HS-5 (cell line): ENCODE measurements at places on chromosomes 5 and 9.

- no peak for DNase-seq
Observed at GRCh38 chr9:128142061-128142460, 7.2 kb upstream of the LCN2 start.

GRCh38 chr5:17213938-17214337 is 3.5 kb upstream of the BASP1 start:
- DNase-seq, result no peak

DNA sequence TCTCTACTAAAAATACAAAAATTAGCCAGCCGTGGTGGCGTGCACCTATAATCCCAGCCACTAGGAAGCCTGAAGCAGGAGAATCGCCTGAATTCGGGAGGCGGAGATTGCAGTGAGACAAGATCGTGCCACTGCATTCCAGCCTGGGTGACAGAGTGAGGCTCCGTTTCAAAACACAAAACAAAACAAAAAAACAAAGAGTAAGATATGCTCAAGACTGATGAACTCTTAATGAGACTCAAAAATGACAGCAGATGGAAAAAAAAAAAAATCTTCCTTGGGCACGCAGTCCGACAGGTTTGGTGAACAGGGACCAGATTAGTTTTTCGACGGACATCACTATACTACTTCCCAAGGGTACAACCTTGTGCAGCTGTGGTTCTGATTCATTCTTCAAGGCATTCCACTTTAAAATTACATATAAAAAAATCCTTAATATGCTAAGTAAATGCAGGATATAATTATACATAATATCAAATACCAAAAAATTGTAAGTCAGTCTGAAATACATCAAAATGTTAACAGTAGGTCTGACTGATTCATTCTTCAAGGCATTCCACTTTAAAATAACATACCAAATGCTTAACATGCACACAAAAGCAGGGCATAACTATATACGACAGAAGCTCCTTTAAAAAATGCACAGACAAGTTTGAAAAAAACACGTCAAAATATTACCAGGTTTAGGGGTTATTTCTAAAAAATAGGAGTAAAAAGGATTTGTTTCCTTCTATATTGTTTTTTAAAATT is 12.3 kb downstream of the PSIP1 start:
- DNase-seq, result no peak

DNA sequence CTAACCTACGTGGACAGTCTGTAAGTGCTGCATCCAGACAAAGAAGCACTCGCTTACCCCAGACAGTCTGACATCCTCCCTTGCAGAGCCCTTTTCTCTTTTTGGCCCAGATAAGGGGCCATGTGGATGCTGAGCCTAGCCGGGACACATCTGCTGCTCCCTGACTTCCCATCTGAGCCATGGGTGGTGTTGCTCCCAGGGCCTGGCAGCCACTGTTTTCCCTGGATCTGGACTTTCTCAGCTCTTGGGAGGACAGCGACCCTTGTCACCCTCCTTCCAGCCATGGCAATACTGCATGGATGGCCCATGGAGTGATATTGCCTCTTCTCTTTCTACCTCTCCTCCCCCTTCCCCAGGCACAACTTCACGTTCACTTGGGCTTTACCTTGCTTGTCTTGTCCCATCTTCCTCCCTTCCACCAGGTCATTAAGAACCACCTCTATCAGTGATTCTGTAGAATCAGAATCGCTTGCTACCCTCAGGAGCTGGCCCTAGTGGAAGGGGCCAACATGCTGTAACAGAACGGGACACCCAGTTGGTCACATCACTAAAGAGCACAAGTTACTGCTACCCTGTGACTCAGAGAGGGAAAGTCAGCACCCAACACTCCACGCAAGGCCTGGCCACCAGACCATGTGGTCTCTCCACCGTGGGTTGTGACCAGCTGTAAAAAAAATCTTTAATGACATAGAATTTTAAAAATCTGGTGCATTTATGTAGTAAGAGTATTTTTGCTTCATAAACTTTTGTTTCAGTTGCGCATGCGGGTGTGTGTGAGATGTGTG is 4.4 kb downstream of the NEURL1B start:
- DNase-seq, result no peak

- no peak for DNase-seq
Observed at GRCh38 chr5:157648275-157648990, 3.8 kb downstream of the SOX30 start.

- DNase-seq, result peak; percentile 90
Observed at GRCh38 chr9:32526041-32526706, at the start of gene RIGI. Gene RIGI, minus strand, starts transcription at chr9:32526196. Its CDS starts 30 bp downstream, at chr9:32526166.

DNA sequence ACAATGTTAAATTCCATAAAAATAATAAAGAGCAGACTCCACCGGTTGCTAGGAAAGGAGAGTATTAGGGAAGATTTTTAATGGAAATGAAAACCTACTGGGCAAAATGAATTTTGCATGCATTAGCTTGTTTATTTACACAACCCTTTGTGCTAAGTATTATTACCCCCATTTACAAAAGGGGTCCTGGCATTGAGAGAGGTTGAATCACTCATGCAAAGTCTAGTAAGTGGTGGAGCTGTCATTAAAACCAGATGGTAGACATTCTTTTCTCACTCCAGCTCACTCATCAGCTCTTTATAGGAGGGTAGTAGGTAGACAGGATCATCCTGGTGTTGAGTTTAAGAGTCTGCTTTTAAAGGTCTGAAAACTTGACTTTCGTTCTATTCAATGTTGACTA is 395.1 kb downstream of the PLK2 start:
- DNase-seq, result peak; percentile 40

DNA sequence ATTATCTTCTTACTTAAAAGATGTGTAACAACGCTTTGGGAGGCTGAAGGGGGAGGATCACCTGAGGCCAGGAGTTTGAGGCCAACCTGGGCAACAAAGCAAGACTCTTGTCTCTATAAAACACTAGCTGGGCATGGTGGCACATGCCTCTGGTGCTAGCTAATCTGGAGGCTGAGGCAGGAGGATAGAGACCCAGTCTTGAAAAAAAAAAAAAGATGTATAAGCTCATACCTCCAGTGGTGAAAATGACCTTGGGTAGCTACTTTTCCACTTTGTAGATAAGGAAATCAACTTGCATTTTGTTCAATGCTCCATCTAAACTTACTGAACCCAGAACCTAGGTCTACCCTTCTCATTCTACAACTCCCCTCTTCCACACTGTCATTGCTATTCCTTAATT is 16.6 kb downstream of the ARRDC3 start:
- DNase-seq, result no peak

- no peak for DNase-seq
Observed at GRCh38 chr9:4905135-4905490, 80.0 kb upstream of the JAK2 start.

- no peak for DNase-seq
Observed at GRCh38 chr9:124191691-124192395, 65.9 kb upstream of the NEK6 start.

DNA sequence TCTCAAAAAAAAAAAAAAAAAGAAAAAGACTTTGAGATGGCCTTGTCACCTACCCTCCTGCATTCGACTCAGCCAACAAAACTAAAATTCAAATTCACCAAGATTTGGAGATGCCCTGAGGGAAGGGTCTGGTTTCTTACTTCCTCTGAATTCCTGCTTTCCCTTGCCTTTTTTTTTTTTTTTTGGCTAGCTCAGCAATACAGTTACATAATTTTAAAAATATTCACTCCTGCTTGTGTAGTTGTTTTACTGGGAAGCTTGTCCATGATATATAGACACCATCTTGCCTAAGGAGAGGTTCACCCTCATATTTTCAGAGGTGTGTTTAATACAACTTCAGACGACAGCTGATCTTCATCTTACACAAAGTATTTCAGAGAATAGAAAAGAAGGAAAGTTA is 21.3 kb upstream of the SERINC5 start:
- no peak for DNase-seq

DNA sequence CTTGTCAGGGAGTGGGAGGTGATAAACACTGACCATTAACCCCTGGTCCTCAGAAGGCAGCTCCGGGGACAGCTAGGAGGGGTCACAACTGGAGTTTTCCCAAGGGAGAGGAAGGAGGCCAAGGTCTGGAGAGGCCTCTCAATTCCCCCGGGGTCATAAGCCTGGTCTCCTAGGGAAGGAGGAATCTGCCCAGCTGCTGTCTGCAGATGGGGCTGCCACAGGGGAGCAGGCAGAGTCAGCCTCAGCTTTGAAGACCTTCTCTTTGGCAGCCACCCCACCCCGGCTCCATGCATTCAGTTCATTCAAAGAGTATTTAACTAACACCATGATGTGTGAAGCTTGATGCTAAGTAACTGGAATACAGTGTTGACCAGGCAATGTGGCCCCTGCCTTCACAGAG is 74.6 kb upstream of the HSPA9 start:
- no peak for DNase-seq

DNA sequence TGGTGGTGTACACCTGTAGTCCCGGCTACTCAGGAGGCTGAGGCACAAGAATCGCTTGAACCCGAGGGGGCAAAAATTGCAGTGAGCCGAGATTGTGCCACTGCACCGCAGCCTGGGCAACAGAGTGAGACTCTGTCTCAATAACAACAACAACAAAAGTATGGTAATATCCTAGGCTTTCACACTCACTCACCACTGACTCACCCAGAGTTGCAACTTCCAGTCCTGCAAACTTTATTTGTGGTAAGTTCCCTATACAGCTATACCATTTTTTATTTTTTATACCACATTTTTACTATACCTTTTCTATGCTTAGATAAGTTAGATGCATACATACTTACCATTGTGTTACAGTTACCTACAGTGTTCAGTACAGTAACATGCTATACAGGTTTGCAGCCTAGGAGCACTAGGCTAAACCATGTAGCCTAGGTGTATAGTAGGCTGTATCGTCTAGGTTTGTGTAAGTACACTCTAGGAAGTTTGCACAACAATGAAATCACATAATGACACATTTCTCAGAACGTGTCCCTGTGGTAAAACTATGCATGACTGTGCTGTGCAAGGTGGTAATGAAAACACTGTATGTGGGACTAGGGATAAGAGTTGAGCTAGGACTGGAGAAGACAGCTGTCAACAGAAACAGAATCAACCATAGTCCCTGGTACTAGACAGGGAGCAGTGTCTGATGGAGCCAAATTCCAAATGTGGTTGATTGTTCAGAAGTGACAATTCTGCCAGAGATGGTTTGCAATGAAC is 109.5 kb upstream of the RAD23B start:
- no peak for DNase-seq

- DNase-seq, result no peak
Observed at GRCh38 chr9:87229108-87229507, 268.6 kb upstream of the DAPK1 start.

GRCh38 chr5:135761746-135762145 is 72.7 kb upstream of the SLC25A48 start:
- no peak for DNase-seq

GRCh38 chr5:93622240-93622885 is 39.3 kb downstream of the NR2F1 start:
- peak; percentile 18 for DNase-seq

DNA sequence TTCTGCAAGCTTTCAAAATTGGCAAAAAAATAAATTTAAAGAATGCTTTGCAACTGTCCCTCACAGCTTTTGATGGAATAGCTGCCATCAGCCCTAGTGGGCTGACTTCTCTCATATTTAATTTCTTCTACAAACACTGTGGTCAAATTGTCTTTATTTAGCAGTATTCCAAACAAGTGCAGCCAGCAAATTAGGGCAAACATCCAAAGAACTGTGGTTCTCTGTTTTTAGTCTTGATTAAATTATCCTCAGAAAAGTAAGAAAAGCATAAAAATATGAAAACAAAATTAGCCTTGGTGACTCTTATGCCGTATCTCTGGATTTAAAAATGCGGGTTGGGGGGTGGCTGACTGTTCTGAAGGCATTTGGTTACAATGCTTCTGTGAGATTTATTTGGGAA is 95.8 kb upstream of the RETREG1 start:
- DNase-seq, result no peak

GRCh38 chr9:38215465-38215864 is 146.4 kb upstream of the SHB start:
- no peak for DNase-seq

DNA sequence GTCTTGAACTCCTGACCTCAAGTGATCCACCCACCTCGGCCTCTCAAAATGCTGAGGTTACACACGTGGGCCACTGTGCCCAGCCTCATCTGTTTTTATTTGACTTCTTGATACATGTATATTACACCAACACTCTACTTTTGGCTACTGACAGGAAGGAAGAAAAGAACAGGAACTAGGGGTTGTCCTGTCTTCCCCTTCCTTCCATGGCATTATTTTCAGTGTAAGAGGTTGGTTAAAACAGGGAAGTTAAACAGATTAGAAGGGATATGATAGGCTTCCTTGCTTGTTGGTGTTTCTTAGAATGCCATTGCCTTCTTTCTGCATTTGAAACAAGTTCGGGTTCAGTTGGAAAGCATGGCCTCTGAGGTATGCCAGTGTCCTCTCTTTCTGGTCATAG is 312.8 kb downstream of the NDUFS4 start:
- no peak for DNase-seq

GRCh38 chr5:86461169-86461956 is 156.4 kb upstream of the COX7C start:
- DNase-seq, result no peak

DNA sequence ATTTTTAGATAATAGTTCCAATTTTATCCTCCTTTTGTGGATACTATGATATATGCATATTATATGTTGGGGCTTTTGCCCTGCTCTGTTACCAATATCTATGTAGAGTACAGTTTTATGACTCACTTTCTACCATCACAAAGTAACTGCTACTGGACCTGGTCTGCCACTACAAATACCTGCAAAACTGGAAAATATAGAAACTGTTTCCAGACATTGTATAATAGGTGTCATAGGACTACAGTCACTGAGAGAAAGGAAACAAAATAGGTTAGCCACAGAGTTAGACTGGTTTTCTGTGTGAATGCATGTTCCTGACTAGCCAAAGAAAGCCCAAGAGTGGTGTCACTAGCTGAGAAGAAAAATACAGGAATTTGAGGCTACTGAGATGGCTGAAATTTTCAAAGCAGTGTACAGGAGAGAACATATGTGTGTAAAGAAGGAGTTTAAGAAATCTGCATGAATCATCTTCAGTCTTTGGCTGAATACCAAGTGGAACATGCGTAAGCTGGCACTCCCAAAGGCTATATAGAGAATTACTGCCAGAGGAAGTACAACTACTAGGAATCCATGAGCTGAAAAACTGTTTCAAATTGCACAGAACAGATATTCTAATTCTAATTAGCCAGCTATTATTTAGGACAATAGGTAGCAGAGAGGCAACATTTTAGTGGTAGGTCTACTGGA is 29.0 kb upstream of the FAM174A start:
- peak; percentile 80 for DNase-seq

DNA sequence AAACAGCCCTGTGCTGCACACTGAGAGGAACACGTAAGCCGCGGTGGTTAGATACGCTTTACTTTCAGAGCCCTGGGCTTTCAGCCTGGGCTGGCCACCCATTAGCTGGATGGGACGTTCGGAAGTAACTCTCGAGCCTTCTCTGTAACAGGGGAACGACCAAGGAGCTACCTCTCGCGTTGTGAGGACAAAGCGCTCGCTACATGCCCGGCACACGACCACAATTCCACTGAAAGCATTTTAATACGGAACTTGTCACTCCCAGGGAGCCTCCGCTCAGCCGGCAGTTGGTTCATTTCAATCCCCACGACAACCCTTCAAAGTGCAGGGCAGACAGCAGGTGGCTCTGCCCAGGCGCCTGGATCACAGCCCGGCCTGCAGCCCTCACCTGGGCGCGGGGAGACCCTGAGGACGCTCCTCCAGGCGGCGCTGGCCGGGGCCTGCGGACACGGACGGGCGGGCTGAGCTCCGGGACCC is 368 bp downstream of the SURF1 start:
- DNase-seq, result no peak

- no peak for DNase-seq
Observed at GRCh38 chr9:92097997-92098482, 17.2 kb downstream of the SPTLC1 start.
